ENCODE measurements at places on chromosomes 16 and 17.

GRCh38 chr17:31609331-31609730, 217.9 kb downstream of the RAB11FIP4 start:
- DNase-seq: no peak

DNA sequence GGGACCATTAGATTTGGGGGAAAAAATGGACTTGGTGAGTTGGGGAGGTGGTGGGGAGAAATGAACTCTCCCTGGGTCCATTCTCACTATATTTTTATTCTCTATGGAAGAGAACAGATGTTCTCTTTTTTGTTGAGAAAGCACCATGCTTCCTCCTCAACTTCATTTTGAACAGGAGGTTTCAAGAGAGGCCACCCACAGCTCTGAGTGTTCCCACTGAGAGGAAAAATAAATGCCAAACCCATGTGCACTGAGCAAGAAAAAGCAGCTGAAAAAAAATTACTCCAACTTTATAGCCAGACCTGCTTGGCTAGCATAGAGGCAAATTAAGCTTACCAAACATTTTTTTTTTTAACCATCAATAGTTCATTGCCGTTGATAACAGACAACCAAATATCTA, 883.6 kb downstream of the KCNJ2 start:
- DNase-seq: peak; percentile 47

GRCh38 chr17:40849723-40850122, 17.3 kb downstream of the KRT12 start:
- DNase-seq: no peak

DNA sequence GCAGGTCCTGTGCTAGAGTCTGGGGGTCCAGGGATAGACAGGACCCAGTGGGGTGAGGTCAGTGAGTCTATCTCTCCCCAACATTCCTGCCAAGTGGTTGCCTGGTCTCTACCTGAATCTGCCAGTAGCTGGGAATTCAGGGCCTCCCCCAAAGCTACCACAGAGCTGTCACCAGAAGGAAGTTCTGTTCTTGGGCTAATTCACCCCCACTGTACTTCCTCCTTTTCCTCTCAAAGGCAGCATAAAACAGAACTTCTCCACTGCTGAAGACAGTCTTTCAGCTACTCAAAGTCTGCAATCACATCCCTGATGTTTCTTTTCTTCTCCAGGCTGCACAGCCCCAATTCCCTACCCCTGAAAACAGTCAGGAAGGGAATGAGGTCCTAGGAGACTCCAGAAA, 8.7 kb downstream of the CAMTA2 start:
- DNase-seq: no peak

DNA sequence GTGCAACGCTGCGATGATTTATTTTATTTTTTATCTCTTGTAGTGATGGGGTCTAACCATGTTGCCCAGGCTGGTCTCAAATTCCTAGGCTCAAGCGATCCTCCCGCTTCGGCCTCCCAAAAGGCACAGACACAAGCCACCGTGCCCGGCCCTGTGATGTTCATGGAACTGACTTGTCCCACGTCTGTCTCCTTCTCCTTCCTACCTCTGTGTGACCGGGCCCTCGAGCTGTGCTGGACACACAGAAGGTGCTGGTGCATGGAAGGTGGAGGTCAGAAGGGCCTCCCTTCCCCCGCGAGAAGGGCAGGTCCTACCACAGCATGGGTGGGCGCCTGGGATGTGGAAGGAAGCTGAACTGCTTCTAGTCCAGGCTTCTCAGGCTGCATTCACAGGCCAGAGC, 88.0 kb downstream of the SEC14L1 start:
- no peak for DNase-seq

DNA sequence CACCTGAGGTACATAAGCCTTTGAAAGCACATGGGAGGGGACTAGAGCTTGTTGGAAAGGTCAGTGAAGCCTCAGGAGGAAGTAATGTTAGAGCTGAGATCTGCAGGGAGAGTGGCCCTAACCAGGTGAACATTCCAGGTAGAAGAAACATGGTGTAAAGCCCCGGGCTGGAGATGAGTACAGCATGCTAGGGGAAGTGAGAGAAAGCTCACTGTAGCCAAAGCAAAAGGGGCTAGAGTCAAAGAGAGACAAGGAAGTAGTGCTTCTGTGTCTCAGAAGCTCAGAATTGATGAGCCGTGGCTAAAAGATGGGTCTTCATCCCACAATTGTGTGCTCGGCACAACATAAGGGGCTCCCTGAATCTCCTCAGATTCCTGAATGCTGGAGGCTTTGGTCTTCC, 481.8 kb downstream of the XYLT1 start:
- no peak for DNase-seq

GRCh38 chr17:2897605-2898004, 101.4 kb downstream of the RAP1GAP2 start:
- no peak for DNase-seq

DNA sequence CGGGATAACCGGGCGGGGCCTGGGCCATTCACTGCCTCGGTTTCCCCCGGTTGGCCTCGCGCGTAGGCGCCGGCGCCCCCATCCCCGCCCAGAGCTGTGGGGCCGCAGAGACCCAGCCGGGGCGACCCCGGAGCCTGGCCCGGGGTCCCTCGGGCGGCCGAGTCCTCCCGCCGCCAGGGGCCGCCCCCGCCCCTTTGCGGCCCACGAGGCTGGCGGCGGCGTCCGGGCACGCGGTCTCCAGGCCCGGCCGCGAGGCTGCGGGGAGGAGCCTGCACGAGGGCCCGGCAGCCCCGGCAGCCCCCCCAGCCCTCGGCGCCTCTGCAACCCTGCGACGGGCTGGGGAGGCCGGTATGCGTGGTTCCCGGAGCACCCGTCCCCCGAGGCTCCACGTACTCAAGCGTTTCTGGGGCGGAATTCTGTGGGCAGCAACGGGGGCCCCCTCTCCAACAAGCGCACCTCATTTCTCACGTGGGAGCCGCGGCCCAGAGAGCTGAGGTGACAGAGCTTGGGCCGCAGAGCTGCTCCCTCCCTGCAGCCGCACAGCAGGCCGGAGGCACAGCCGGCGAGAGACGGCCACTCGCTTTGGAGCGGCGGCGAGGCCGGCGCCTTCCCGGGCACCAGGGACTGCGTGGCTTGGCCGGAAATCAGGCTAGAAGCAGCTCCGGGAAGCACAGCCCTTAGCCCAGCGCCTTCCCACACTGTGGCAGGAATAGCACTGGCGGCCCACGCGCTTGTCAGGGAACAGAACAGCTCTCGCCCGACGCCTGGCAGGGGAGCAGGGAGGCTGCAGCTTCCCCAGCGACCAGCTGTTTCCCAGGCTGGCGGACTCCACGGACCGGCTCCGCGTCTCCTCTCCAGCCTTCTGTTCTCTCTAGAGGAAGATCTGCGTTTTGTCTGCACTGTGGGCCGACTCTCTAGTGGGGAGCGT, 867 bp upstream of the LIMD2 start:
- DNase-seq: peak; percentile 51

DNA sequence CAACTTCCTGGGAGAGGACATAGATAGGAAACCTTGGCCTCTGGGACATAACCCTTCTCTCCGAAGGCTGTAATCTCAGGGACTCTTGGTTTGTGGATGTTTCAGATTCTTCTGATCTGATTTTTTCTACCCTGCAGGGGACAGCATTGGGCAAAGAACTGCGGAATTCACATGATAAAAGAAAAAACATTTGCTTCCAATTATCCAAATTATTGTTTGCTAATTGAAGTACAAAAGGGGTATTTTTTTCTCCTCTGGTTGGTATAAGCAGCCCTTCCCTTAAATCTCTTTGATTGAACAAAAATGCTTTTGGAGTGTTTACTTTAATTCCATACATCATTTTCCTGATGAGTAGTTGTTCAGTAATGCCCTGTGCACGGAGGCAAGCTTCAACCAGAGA, 251.7 kb upstream of the IRX3 start:
- no peak for DNase-seq

DNA sequence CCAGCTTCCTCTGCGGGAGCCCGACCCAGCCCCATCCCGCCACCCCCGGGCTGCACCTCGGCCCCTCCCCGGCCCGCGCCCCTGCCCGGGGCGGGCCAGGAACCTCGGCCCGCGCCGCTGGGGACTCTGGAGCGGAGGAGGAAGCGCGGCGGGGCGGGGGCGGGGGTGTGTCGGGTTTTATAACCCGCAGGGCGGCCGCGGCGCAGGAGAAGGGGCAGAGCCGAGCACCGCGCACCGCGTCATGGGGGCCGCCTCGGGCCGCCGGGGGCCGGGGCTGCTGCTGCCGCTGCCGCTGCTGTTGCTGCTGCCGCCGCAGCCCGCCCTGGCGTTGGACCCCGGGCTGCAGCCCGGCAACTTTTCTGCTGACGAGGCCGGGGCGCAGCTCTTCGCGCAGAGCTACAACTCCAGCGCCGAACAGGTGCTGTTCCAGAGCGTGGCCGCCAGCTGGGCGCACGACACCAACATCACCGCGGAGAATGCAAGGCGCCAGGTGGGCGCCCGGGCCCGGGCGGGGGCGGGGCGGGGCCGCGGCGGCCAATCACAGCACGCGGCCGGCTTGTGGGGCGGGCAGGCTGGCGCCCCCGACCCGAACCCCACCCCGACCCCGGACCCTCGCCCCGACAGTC, at the start of gene ACE:
ACE (plus strand) TSS at position 208 of the 626 bp plus-strand sequence; CDS start at position 242, 34 bp downstream.
- peak; percentile 75 for DNase-seq
